ENCODE measurements at places on chromosomes 16 and 17. TPM values are rescaled to one million over a fixed set of nuclear protein-coding genes. Genes with fewer than 3 reads are reported as not detected.

Gene MEFV
- total RNA-seq = 0.15 TPM

Gene CTRB1
- total RNA-seq = not detected

Gene GAS2L2
- 0.44 TPM for total RNA-seq

Gene NSF
- 27.1 TPM for total RNA-seq

Gene MYH2
- total RNA-seq = not detected

Gene CD300E
- not detected for total RNA-seq

Gene RPS15A
- 3,708 TPM for total RNA-seq

Gene ACE
- total RNA-seq = 130 TPM

Gene DOC2B
- 0.12 TPM for total RNA-seq

Gene HBA1
- 11.8 TPM for total RNA-seq
